WTC11 (cell line): ENCODE measurements at places on chromosomes 5 and 9.

- no peak for DNase-seq
- no peak overlapping the region for H3K4me3 ChIP-seq
- peak overlapping the region; percentile 67 for H3K27ac ChIP-seq
- no peaks in the 10 kb centered on the region for H3K36me3 ChIP-seq
- no peaks in the 10 kb centered on the region for H3K27me3 ChIP-seq
Measured at GRCh38 chr5:102762095-102762534, 7.0 kb downstream of the PAM start.

DNA sequence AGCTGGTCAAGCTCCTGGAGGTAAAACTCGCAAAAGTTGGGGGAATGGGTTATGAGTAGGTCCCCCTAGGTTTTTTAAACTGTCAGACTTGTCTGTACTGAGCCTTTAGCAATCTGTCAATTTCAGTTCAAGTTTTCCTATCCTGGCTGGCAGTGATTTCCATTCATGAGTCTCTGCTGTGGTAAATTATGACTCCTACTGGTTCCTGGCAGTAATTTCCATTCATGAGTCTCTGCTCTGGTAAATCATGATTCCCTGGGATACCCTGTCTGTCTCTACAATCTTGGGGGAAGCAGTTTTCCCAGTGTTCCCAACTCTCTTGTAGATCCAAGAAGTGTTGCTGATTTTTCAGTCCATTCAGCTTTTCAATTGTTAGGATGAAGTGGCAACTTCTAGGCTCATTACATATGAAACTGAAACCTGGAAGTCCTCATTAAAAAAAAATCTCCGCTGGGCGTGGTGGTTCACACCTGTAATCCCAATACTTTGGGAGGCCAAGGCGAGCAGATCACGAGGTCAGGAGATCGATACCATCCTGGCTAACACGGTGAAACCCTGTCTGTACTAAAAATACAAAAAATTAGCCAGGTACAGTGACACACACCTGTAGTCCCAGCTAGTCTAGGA lies 91.3 kb upstream of the GPBP1 start:
- H3K4me1 ChIP-seq = no peaks in the 10 kb centered on the region
- no peak overlapping the region for H3K27ac ChIP-seq
- H3K27me3 ChIP-seq = no peaks in the 10 kb centered on the region
- H3K36me3 ChIP-seq = no peaks in the 10 kb centered on the region

DNA sequence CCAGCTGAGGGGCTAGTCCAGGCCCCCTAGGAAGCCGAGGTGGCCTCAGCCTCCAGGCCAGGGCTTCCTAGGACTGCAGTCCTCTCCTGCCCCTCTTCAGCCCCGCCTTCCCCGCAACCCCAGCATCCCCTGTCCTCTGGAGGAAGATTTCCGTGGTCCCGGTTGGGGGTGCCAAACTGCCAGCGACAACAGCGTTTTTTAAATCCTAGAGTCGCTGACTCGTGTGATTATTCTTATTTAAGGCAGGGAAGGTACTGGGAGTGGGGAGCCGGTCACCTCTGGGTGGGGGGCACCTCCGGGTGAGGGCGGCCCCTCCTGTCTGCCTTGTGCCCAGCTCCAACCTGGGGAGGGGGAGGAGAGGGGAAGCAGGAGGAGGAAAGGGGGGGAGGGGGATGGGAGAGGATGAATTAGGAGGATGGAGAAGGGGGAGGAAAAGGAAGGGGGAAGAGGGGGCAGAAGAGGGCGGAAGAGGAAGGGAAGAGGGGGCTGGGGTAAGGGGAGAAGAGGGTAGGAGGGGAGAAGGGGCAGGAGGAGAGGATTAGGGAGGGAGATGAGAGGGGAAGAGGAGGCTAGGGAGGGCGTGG lies 173.1 kb upstream of the IER5L start:
- H3K27me3 ChIP-seq = peaks cover 6% of the 10 kb centered on the region
- peak; percentile 75 for DNase-seq
- peak overlapping the region; percentile 81 for H3K4me3 ChIP-seq
- H3K36me3 ChIP-seq = peaks cover 5% of the 10 kb centered on the region; the same call in 1 of the 2 replicates
- H3K4me1 ChIP-seq = peaks cover 27% of the 10 kb centered on the region
- no peak overlapping the region for H3K27ac ChIP-seq

- no peak overlapping the region for H3K27ac ChIP-seq
- no peak for DNase-seq
- no peaks in the 10 kb centered on the region for H3K36me3 ChIP-seq
- no peak overlapping the region for H3K4me3 ChIP-seq
Measured at GRCh38 chr5:116382874-116383266, 191.8 kb downstream of the SEMA6A start.

DNA sequence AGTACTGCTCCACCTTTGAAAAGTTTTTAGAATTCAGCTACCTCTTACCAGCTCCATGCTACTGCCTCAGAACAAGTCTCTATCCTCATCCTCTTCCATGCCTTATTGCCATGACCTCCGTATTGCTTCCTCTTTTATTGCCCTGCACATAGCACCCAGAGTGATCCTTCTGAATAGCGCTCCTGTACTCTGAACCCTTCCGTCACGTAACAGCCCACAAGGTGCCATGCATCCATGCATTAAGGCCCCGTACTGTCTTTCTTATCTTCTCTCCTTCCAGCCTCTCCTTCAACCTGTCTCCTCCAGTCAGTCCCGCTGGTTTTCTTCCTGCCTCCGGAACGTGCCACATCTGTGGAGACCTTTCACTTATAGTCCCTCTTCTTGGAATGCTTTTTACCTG lies 273.3 kb upstream of the SEMA6A start:
- no peak overlapping the region for H3K4me3 ChIP-seq
- H3K36me3 ChIP-seq = no peaks in the 10 kb centered on the region
- H3K27ac ChIP-seq = no peak overlapping the region
- no peak for DNase-seq
- peaks cover 30% of the 10 kb centered on the region for H3K4me1 ChIP-seq

DNA sequence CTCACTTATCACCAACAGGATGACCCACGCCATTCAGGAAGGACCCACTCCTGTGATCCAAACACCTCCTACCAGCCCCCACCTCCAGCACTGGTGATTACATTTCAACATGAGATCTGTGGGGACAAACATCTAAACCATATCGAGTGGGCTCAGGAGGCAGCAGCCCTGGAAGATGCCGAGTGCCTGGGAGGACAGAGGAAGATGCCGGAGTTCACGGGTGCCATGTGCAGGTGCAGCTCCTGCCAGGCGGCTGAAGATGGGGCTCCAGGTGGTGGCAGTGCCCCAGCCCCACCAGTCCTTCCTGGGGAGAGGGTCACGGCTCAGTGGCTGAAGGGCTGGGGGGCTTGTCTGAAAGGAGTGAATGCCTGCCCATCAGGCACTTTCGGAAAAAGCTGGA lies 6.1 kb upstream of the CEP72 start:
- H3K36me3 ChIP-seq = no peaks in the 10 kb centered on the region
- no peak for DNase-seq
- H3K27ac ChIP-seq = no peak overlapping the region
- H3K27me3 ChIP-seq = peaks cover 3% of the 10 kb centered on the region; the same call in 1 of the 2 replicates
- H3K4me1 ChIP-seq = no peaks in the 10 kb centered on the region

- no peak overlapping the region for H3K27ac ChIP-seq
- H3K4me3 ChIP-seq = no peak overlapping the region
- no peak for DNase-seq
- no peaks in the 10 kb centered on the region for H3K27me3 ChIP-seq
- peaks cover 31% of the 10 kb centered on the region for H3K36me3 ChIP-seq
Measured at GRCh38 chr5:147613359-147613758, 103.5 kb upstream of the DPYSL3 start.

GRCh38 chr9:95581900-95582299 lies 65.1 kb upstream of the PTCH1 start:
- H3K27me3 ChIP-seq = peaks cover 3% of the 10 kb centered on the region; the same call in 1 of the 2 replicates
- H3K4me3 ChIP-seq = no peak overlapping the region
- no peaks in the 10 kb centered on the region for H3K36me3 ChIP-seq

- no peak overlapping the region for H3K27ac ChIP-seq
- peaks cover 16% of the 10 kb centered on the region for H3K4me1 ChIP-seq
- H3K27me3 ChIP-seq = peaks cover 28% of the 10 kb centered on the region
- no peak for DNase-seq
Measured at GRCh38 chr9:137604345-137605086, 970 bp upstream of the ARRDC1 start.

GRCh38 chr9:93303806-93304573 lies 120.1 kb downstream of the WNK2 start:
- H3K36me3 ChIP-seq = no peaks in the 10 kb centered on the region; the same call in 1 of the 2 replicates
- DNase-seq = peak; percentile 10
- no peaks in the 10 kb centered on the region for H3K27me3 ChIP-seq
- H3K4me1 ChIP-seq = peaks cover 10% of the 10 kb centered on the region
- H3K27ac ChIP-seq = peak overlapping the region; percentile 60; the same call in 1 of the 2 replicates
- H3K4me3 ChIP-seq = no peak overlapping the region

DNA sequence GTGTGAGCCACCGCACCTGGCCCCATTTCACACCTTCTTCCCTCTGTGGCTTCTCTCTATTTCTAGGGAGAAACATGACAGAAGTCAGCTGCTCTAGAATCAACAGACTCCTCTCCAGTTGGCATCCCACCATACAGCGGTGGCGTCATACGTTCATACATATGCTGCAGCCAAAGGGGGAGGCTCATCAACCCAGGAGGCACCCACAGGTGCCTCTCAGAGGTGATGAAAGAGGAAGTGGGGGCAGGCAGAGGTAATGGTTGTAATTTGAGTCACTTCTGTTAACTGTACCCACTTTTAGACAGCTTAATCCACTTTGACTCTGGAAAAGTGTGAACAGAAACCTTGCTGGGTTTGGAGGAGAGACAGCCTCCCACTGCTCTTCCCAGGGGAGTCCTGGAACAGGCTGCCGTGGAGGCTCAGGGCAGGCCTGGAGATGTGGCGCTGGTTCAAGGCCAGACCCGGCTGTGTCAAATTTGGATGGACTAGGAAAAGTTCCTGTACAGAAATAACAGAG lies 47.3 kb upstream of the SUB1 start:
- H3K27me3 ChIP-seq = peaks cover 3% of the 10 kb centered on the region; the same call in 1 of the 2 replicates
- no peak for DNase-seq
- H3K4me3 ChIP-seq = no peak overlapping the region
- H3K4me1 ChIP-seq = peaks cover 4% of the 10 kb centered on the region
